ENCODE measurements at places on chromosomes 2 and 18. TPM values are rescaled to one million over a fixed set of nuclear protein-coding genes. Genes with fewer than 3 reads are reported as not detected.

Gene NYAP2
- not detected for total RNA-seq

Gene KCNG2
- not detected for total RNA-seq

Gene NEUROD1
- not detected for total RNA-seq

- no peaks in the 10 kb centered on the region for H3K4me1 ChIP-seq
- DNase-seq, result no peak
- H3K27ac ChIP-seq, result no peak overlapping the region
- no peaks in the 10 kb centered on the region for H3K36me3 ChIP-seq
- H3K4me3 ChIP-seq, result no peak overlapping the region
These were observed 30.8 kb upstream of the AAK1 start for GRCh38 chr2:69674316-69674670.

GRCh38 chr2:74548900-74549826 is 4.6 kb downstream of the LOXL3 start:
- H3K4me1 ChIP-seq, result peaks cover 12% of the 10 kb centered on the region
- peak overlapping the region; percentile 32 for H3K4me3 ChIP-seq
- H3K27me3 ChIP-seq, result peaks cover 24% of the 10 kb centered on the region
- DNase-seq, result no peak
- no peaks in the 10 kb centered on the region for H3K36me3 ChIP-seq
